ENCODE measurements at places on chromosomes 1 and 21.

DNA sequence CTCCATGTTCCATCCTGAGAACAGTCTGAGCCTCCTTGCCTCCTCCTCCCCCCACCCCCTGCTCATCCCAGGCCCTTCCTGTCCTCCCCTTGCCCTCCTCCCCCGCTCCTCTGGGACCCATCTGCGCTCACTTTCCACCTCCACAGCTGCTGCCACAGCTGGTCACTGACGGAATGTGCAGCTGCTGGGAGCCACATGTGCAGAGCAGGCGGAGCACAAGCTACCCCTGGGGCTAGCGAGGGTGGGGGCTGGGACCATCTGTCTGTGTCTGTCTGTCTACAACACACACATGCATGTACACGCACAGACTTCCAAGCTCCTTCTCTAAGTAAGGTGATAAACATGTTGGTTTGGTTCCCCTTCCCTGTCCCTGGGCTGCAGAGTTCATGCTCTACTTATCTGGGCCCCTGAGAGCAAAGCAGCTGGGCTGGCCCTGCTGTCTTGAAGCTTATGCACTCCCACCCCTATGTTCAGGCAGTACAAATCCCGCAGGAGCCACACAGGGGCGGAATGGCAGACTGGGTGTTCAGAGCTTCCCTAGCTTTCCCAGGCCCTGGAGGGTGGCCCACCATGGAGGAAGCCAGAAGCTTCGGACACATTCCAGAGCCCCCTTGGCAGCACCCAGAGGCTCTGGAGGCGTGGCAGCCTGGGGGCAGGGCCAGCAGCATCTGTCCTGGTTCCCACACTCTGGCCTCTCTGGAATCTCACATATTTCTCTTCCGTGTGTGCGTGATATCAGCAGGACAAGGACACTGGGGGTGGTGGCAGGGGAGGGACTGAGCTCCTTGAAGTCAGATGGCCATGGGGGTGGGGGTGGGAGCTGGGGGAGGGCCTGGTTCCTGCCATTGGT, 7.0 kb upstream of the HEYL start:
- DNase-seq, result peak; percentile 56

DNA sequence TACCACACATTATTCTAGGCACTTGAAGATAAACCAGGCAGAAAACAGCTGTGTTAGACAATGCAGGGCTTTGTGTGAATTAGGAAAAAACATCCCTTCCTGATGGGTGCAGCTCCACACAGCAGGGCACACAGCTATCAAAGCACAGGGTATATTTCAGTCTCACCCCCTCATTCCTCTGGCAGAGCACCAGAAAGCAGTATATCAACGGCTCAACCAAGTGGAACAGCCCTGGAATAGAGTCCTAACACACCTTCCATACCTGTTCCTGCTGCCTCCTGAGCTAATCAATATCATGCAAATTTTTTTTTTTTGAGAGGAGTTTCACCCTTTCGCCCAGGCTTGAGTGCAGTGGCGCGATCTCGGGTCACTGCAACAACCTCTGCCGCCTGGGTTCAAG, 32.1 kb downstream of the LYST start:
- DNase-seq, result no peak

GRCh38 chr1:25712299-25712970, 87.6 kb upstream of the SELENON start:
- DNase-seq, result no peak

- DNase-seq, result no peak
These were observed 19.2 kb upstream of the SLAMF1 start for GRCh38 chr1:160666079-160666442.

DNA sequence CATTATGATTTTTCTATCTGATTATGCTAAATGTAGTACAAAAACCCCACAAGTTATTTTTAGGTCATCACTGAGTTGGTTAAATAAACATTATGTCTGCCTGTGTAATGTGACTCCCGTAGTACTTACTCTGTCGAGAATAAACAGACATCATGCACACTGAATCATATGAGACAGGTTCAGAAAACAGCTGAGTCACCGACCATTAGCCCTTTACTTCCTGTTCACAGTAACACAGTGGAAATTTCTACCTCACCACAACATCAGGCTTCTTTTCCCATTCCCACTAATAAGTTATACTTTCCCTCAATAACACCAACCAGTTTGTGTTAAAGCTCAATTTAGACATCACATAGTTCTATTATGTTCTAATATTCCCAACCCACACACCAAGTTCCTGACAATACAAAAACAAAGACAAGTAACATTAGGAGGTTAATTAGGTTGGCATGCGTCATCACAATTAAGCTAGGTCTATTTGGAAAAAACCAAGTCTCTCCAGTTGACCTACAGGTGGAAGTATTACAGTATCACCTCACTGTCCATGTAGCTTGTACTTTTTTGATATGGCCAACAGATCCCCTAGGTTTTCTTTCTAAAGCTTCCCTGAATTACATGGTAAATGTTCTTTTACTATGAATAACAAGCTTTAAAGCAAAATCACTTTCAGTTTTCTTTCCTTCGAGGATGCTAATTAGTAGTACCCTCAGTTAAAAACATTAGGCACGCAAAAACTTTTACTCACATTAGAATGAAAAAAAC, 154.2 kb downstream of the EIF4G3 start:
- DNase-seq, result peak; percentile 88

DNA sequence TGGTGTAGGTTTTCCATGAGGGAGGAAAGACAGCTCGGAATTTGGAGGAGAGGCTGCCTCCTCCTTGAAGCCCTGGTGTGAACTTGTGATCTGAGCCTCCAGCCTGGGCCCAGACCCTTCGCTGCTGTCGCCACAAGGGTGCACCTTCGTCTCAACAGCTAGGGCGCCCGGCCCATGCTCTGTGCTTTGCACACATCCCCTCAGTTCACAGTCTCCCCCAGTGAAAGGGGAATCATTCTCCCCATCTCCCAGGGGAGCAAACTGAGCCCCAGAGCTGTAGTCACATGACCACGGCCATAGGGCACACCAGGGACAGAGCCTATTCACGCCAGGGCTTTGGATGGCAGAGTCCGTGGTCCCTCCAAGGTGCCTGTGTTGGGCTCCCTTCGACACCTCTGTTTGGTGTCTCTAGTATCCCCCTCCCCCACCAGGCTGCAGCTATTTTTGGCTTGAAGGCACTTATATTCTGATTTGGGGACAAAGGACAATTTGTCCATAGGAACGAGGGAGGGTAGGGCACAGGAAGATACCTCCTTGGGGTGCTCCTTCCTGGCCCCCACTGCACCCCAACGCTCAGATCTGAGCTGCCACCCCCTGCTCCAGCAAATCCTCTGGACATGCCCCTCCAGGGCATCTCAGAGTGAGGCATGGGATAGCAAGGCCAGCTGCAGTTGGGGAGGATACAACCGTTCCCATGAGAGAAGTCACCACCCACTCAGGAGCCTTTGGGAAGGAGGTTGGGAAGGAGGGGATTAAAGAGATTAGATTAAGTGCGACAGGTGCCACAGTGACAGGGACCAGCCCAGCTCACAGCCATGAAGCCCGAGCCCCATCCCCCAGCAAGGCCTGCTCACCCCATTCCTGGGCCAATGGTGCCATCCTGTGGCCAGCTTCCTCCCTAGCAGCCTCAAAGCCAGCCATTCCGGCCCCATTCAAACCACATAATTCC, 15.7 kb downstream of the MATN1 start:
- DNase-seq, result no peak

DNA sequence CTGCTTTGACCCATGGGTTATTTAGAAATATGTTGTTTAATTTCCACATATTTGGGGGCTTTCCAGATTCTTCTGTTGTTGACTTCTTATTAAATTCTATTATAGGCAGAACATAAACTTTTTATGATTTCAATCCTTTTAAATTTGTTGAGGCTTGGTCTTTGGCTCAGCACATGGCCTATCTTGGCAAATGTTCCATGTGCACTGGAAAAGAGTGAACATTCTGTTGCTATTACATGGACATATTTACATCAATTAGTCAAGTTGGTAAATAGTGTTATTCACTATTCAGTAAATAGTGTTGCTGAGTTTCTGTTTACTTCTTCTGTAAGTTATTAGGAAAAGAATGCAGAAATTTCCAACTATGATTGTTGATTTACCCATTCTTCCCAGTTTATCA, 75.4 kb downstream of the ETS2 start:
- no peak for DNase-seq

- no peak for DNase-seq
These were observed 74.0 kb downstream of the LPGAT1 start for GRCh38 chr1:211756471-211757020.

DNA sequence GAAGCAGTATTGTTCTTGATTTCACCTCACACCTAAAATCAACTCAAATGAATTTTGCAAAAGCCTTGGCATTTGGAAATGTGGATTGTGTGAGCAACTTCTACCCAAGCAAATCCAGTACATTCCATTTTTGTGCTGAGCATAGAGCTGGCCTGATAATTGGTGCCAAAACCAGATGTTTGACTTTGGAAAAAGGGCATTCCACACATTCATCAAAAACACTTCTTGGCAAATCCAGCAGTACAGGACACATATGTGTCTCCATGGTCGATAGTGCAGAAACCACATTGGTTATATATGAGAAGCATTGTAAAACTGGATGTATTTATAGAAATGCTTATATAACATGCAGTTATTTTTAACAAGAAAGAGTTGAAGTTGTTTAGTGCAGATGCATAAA, 210.4 kb downstream of the KCNK2 start:
- DNase-seq, result peak; percentile 49

DNA sequence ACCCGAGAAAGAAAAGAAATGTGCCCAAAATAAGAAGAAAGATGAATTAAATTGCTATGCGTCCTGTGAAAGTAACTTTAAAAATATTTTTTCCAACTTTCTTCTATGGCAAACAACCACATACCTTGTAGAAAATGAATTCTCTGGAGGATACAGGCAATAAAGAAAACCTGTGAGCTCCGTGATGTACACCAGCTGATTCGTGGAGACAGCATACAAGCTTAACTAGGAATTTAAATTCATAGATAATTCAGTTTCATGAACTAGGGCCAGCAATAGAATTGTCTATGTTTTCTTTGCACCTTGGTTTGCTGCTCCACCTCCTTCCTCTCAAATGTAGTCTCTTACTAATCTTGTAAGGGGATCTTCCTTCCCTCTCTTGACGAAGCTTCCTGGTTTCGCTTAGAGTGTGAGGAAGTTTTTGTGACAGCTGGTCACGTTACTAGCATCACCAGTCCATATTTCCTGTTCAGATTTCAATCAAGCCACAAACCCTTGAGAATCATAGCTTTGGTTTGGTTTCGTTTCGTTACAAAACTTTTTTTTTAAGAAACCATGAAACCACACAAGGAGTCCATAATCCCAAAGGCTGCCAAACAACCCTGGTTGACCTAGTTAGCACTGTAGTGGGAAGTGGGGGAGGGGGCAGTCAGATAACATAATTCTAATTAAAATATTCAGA, 35.8 kb downstream of the GREM2 start:
- DNase-seq, result peak; percentile 62

DNA sequence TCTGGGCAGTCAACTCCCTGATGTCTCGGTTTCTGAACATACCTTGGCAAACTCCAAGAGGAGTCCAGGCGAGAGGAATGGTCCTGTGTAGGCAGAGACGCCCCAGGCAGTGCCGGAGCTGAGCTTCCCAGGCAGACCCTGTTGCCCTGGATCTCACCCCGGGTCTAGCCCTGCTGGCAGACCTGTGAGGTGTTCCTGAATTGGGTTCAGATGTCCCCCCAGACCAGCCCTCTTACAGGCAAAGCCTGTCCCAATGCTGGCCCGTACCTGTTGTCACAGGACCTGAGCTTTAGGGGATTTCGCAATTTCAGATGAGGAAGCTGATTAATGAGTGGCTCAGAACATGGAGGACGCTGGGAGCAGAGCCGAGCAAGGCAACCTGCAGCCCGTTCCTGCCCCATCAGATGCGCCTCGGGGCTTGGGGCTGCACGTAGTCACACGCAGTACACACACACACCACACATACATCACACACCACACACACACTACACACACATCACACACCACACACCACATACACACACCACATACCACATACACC, 38.5 kb upstream of the PDE9A start:
- no peak for DNase-seq

- DNase-seq, result no peak
These were observed 23.3 kb downstream of the LPAR3 start for GRCh38 chr1:84869720-84870119.

DNA sequence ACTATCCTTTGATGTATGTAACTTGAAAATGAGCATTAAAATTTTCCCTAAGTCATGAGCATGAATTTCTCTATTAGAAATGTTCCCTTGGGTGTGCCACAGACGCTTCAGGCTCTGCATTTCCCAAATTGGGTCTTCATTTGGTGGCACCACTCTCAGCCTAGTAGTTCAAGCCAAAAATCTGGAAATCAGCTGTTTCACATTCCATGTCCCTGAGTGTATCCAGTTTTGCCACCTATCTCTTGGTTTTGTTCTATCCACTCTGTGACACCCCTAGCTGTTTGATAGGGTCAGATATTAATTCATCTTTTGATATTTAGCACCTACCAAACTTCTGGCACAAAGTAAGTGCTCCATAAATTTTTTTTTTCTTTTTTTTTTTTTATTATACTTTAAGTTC, 89.5 kb upstream of the DPH5 start:
- DNase-seq, result no peak

GRCh38 chr1:162420120-162420519, 8.2 kb upstream of the SH2D1B start:
- no peak for DNase-seq

Data from fibroblast of skin of left biceps (primary cell).